HAP-1 (cell line): ENCODE measurements at places on chromosomes 13 and 19.

- DNase-seq: no peak
These were observed 934.4 kb upstream of the SLITRK1 start for GRCh38 chr13:84816567-84817105.

DNA sequence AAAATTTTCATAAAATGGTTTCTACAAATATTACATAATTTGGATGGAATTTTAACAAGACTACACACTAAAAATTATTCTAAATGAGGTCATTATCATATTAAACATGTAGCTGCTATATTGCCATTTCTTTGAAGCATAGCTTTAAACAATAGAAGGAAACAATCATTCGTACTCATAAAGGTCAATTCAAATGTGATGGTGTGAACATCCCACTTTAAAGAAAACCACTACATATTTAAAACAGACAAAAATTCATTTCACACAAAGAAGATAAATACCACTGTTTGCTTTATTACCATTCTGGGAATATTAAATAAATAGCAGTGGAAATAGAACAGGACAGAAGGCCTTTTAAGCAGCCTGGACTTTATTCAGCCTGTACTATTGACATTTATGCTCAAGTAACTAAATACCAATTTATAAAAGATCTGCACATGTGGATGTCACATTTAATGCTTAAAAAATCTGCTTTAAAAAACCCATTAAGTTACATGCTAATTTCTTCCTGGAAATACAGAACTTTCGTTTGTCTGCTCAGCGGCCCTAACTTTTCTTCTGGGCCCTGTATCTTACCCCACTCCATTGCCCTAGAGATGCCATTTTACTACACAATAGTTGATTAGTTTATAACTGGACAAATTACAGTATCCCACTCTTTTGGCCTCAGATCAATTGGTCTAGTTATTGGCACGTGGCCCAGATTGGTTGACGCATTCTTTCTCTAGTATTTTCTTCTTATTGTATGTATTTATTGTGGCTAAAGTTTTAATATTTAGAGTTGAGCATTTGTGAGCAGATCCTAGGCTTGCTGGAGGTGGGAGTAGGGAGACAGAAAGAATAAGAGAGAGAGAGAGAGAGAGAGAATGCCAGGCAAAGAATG, 215.1 kb upstream of the SPRY2 start:
- DNase-seq: no peak

GRCh38 chr13:110652231-110652730, 36.9 kb downstream of the NAXD start:
- DNase-seq: no peak

- no peak for DNase-seq
These were observed 11.0 kb downstream of the ZNF835 start for GRCh38 chr19:56660381-56661107.

- no peak for DNase-seq
These were observed 12.7 kb upstream of the EFNB2 start for GRCh38 chr13:106548064-106548696.

DNA sequence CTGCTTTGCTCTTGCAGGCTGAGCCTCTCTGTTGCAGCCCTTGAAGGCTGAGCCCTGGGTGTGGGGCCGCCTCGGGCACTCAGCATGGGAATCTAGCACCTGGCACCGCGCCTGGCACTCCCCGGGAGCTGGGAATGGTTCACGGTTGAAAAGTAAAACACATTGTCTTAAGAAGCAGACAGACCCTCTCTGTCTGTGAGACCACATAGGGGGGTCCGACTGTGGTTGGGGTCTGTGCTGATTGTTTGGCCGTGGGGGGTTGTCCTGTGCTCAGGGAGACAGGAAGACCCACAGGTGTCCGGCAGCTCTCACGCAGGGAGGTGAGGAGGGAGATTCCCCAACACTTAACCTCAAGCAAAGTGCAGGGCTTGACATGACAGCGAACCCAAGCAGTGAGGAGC, 64.8 kb downstream of the SOX1 start:
- DNase-seq: no peak

DNA sequence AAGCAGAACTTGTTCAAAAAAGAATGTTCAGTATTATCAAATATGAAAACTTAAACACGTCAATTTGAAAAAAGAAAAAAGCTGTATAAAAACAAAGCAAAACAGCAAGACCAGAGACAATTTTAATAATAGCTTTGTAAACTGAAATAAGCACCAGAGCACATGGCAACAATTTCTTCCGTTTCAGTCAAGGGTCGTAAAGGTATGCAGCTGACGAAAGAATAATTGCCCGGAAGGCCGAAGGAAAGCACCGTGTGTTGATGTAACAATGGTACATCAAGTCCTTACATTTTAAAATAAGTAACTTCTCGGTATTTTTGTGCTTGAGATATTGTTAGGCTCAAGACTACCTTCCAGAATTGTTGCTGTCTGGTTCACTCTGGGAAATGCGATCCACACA, 1.7 kb downstream of the PROSER1 start:
- DNase-seq: peak; percentile 48

- DNase-seq: peak; percentile 90
These were observed 1.6 kb downstream of the RASIP1 start for GRCh38 chr19:48738557-48739403.

DNA sequence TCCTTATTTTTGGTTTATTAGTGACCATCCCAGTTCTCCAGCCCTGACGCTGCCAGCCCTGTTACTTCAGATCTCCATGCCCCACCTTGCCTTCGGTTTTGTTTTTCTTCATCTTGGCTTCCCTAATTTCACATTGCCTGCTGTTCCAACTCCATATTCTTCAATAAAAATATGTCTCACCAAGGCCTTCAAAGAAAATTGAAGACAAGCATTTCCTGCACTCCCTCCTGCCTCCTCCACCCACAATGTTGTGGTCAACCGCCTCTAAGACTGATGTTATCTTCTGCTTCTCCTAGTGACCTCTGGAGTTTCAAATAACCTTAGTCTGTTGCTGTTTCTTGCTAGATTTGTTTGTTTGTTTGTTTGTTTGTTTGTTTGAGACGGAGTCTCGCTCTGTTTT, 14.6 kb downstream of the PLD3 start:
- DNase-seq: no peak

- DNase-seq: no peak
These were observed 2.8 kb downstream of the GSX1 start for GRCh38 chr13:27794921-27795717.

DNA sequence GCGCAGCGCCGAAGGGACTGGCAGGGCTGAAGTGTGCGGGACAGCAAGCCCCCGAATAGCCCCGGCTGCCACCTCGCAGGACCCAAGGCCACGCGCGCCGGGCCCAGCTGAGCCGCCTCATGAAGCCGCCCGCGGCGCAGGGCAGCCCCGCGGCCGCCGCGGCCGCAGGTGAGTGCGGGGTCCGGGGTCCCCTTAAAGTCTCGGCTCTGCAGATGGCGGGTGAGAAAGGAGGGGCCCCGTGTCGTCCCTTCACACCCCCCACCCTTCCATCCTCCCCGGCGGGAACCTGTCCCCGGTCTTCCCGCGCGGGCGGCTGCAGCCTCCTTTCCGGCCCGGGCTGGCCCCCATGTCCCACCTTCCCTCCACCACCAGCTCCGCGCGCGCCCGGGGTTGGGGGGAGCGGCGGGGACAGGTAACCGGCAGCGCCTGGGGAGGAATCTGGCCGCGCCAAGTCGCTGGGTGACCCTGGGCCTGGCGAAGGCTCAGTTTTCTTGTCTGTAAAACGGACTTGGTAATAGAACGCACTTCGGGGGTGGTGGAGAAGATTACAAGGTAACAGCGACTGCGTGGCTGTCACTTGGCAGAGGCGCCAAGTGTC, 338 bp downstream of the RGCC start:
- DNase-seq: peak; percentile 37

DNA sequence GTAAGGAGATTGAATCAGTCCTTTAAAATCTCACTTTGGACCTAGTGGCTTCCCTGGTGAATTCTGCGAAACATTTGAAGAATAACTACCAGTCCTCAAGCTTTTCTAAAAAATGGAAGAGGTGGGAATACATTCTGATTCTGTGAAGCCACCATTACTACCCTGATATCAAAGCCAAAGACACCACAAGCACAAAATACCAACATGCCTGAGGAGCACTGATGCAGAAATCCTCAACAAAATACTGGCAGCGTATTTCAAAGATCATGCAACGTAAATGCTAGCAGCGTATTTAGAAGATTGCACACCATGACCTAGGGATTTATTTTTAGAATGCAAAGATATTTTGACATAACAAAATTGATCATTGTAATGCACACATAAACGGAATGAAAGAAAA, 14.4 kb downstream of the ATP4B start:
- DNase-seq: no peak

DNA sequence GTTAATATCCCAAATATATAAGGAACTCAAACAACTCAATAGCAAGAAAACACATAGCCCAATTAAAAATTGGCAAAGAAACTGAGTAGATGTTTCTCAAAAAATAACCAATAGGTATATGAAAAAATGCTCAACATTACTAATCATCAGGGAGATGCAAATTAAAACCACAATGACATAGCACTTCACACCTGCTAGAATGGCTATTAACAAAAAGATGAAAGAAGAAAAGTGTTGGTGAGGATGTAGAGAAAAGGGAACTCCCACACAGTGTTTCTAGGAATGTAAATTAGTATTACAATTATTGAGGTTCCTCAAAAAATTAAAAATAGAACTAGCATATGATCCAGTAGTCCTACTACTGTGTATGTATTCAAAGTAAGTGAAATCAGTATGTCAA, 1212.8 kb downstream of the DIAPH3 start:
- DNase-seq: no peak

GRCh38 chr13:108304170-108305016, 34.9 kb downstream of the TNFSF13B start:
- DNase-seq: no peak

DNA sequence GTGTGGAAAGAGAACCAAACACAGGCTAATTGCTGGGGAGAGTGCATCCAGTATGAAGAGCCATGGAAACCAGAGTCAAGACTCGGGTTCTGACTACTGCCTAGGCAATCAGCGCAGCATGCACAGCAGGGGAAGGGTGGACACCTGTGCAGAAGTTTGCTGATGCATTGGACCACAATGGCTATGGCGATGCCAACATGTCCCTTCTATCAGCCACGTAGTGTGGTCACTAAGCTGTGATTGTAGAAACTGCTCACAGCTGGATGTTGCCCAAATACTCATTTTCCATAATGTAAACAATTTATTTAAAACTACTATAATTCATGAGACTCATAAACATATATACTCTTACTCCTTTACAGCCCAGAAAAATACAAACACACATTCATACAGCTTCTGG, 1718.2 kb downstream of the EFNB2 start:
- DNase-seq: no peak
